Stimulated activated CD8-positive, alpha-beta memory T cell treated with anti-CD3 and anti-CD28 coated beads, Interleukin-7, amount 100 ng/mL, for 24 hours (primary cell): ENCODE measurements at places on chromosomes 7 and 10.

DNA sequence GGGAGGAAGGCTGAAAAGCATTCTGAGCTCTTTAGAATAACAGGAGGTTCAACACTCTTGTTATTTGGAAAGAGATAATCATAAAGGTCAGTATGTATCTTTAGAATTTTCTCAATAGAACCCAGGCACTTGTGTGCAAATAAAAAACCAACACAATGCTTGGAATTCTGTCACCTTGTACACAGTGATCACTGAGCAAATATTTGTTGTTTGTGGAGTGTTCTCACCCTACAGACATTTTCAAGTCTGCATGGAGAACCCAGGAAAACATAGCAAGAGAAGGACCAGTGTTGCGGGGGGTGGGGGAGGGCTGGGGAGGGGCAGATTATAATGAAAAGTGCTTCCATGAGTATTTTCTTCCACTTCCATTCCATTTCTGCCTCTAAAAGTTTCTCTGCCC, 87.4 kb downstream of the FAM107B start:
- no peak for DNase-seq

- no peak for DNase-seq
These were observed 108.3 kb upstream of the CDK6 start for GRCh38 chr7:92944633-92945032.

GRCh38 chr10:3775696-3776551, 9.1 kb downstream of the KLF6 start:
- no peak for DNase-seq

GRCh38 chr10:58291538-58292174, 22.7 kb downstream of the CISD1 start:
- no peak for DNase-seq

- no peak for DNase-seq
These were observed 1.0 kb downstream of the NT5C2 start for GRCh38 chr10:103192089-103192450.

GRCh38 chr10:52316500-52316899, 2.4 kb downstream of the DKK1 start:
- no peak for DNase-seq

DNA sequence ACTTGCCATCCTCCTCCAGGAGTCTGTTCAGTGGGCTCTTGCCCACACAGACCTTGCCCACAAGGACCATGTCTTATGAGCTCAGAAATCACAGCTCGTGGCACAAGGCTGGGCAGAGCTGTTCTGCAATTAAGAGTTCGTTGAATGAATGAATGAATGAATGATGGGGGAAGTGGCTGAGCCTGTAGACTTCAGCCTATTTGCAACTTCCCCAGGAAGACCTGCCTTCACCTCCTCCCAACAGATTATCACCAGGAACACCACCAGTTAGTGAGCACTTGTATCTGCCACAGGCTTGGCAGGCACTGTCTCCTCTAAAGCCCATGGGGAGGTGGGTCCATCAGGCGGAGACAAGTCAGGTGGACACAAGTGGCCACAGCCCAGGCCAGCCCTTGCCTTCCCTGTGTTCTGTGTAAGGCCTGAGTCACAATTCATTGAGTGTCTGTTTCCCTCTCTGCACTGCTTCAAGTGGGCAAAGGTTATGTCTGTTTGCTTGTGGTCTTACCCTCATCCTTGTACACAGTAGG, 1.8 kb upstream of the FGF8 start:
- DNase-seq: no peak

DNA sequence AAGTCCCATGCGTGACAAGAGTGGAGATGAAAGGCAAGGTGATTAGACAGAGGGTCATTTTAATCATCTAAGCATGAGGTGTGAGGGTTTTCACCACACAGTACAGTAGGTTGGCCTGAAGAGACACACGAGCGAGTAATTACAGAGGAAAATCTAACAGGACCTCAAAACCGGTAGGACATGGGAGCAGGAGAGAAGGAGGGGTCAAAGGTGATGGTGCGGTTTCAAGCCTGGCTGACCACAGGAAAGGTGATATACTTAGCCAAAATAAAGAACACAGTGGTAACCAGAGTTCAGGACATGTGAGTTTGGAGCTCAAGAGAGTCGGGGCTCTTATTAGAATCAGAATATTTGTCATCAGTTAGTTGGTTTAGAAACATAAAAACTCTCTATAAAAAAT, 20.0 kb downstream of the GLI3 start:
- DNase-seq: no peak

DNA sequence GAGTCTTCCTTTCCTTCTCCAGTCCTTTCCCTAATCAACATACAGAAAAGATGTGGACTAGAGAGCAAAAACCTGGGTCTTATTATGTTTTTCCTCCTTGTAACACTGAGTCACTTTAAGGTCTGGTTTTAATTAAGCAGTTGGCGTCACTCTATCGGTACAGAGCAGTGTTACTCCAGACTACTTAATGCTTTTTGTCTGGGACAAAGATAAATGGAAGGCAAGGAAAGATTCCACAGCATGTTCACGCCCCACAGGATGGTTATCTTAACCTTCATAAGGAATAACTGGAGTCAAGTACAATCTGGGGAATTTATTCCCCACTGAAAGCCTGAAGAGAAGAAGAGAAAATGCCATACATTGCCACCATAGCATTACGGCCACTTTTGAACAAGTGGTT, 145.7 kb downstream of the ELAPOR2 start:
- DNase-seq: no peak

GRCh38 chr7:15543256-15543655, 18.6 kb downstream of the AGMO start:
- DNase-seq: no peak

GRCh38 chr10:110539091-110539490, 28.4 kb upstream of the SMC3 start:
- no peak for DNase-seq

DNA sequence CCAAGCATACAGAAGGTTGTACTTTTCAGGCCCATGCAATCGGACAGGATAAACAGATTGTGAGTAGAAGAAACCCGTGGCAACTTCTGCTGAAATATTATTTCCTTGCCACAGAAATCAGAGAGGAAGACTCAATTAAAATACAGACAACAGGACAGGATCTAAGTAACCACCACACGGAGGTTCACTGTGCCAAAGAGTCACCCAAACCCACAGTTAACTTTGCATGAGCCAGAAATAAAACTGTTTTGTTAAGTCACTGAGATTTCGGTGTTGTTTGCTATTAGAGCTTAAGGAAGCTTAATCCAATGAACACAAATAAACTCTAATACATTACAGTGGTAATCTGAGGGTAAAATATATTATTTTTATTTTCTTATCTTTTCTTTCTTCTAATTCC, 14.0 kb downstream of the PNPLA8 start:
- DNase-seq: no peak

- no peak for DNase-seq
These were observed 54.6 kb downstream of the EEPD1 start for GRCh38 chr7:36207451-36208291.

- no peak for DNase-seq
These were observed 662.5 kb downstream of the KCNMA1 start for GRCh38 chr10:76975126-76975525.

GRCh38 chr7:106057962-106058927, 53.9 kb downstream of the SYPL1 start:
- DNase-seq: no peak

DNA sequence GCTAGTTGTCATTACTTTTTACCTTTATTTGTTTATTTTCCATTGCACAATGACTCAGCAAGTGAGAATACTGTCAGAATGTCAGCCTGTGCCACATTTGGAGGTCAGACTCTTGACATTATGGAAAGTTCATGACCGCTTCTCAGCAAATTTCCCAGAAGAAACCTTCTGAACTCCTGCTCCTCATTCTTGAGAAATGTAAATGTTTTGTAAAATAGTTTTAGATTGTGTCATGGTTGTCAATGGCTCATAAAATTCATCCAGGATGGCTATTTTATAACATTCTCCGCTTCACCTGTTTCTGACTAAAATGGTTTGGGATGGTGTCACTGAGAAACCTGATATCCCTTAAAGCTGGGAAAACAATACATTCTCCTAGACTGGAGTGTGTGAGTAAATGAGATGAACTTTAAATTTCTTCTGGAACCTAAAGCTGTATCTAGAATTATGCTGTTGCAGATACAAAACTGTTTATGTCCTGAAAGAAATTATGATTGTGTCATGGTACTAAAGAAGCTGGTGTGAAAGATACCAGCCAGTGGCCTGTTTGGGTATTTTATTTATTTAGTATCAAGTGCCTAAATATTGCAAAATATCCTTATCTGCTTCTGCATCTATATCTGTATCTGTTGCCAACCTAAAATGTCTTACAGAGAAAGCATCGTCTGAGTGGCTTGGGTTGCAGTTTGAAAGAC, 671.7 kb downstream of the GATA3 start:
- DNase-seq: no peak

- DNase-seq: no peak
These were observed 18.0 kb downstream of the NUDT5 start for GRCh38 chr10:12177642-12178041.

- DNase-seq: no peak
These were observed 20.0 kb downstream of the KCP start for GRCh38 chr7:128890306-128891109.

DNA sequence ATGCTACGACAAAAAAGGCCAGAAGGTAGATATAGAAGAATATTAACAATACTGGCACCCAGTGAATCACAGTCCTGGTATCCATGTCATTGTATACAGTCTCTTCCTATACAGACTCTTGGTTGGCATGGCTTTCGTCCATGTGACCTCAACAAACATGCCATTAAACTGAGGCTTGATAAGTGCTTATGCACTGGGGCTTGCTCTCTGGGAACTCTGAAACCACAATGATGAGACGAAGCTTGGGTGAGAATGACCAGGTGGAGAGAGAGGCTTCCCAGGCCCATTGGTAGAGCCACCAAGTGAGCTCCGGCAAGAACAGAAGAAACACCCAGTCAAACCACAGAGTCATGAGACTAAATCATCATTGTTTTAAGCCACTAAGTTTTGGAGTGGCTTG, 33.2 kb downstream of the PNPLA8 start:
- no peak for DNase-seq

GRCh38 chr7:2309889-2310331, 4.3 kb downstream of the SNX8 start:
- no peak for DNase-seq

GRCh38 chr7:119197877-119198527, 973.5 kb downstream of the ANKRD7 start:
- DNase-seq: no peak

GRCh38 chr7:103148994-103149807, at the start of gene NAPEPLD:
TSS of gene NAPEPLD (minus strand) at chr7:103149099. CDS start at chr7:103128776, 20,323 bp downstream.
- peak; percentile 39 for DNase-seq

- no peak for DNase-seq
These were observed 13.7 kb upstream of the GFRA1 start for GRCh38 chr10:116286626-116287200.

GRCh38 chr10:13528123-13528874, 515 bp downstream of the BEND7 start:
- DNase-seq: no peak

DNA sequence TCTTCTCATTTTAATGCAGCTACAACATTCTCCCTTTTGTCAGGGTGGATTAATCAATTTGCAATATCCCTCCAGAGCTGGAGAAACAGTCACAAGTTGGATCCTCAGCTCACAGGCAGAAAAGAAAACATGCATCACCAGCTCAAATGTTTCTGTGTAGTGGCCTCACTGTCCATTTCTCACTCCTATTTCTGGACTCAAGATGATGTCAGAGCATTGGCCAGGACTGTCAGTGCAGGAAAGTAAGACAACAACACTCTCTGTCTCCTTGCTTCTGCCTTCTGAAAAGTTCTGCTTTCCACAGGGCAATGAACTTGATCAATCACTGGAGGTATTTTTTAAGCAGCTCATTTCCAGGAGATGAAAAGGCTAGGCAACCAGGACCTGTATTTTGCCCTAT, 8.2 kb upstream of the SVIL start:
- no peak for DNase-seq

DNA sequence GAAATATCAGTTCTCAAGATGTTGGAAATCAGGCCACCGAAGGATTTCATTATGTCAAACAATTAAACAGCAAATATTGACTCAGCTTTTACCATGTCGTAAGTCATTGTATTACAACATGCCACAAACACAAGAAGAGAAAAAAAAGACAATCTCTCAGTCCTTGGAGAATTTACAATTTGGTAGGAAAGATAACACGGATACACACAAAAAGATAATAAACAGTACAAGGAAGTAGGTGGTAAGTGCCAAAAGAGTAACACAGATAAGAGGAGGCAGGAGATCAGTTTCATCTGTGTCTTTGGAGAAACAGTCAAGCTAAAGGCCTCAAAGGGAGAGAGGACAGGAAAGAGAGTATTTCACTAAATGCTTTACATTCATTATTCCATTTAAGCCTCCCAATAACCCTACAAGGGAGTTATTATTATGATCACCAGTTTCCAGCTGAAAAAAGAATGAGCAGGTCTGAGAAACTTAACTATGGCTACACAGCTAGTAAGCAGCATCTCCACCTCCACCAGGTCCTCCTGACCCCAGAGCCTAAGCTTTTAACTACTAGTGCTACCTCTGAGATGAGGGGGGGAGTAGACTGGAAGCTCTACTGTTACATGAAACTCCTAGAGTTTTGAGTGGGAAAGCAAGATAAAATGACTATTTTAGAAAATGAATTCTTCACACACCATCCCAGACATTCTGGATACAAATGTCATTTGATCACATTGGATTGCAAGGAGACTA, 13.9 kb upstream of the DNAJC1 start:
- DNase-seq: no peak

GRCh38 chr7:105325216-105325904, 63.4 kb downstream of the SRPK2 start:
- no peak for DNase-seq

DNA sequence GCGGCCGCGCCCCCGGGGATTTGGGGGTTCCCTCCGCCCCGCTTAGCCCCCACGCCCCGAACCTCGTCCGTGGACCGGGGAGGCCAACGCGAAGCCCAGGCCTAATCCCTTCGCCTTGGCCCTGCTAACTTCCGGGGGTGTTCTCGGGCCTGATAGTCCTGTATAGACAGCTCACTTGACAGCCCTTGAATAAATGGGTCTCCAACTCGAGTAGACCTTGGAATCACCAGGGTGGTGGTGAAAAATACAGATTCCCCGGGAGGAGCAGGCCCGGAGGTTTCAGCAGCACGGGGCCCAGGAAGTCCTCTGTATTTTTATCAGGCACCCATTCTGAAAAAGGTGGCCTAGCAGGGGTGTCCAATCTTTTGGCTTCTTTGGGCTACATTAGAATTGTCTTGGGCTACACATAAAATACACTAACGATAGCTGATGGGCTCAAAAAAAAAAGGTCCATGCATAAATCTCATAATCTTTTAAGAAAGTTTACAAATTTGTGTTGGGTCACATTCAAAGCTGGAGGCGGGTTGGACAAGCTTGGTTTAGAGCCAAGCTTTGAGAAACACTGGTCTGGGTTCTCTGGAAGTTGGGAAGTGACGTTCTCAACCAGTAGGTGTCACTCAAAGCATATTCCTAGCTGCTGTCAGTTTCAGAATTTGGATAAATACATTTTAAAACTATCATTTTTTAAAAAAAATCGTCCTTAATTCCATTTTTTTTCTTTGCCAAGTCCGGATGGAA, 221.7 kb downstream of the PHTF2 start:
- no peak for DNase-seq
